Activated T-cell treated with anti-CD3 and anti-CD28 coated beads, Interleukin-2, amount 50 U/mL, for 72 hours (primary cell): ENCODE measurements at places on chromosomes 6 and 20. TPM values are rescaled to one million over a fixed set of nuclear protein-coding genes. Genes with fewer than 3 reads are reported as not detected.

DNA sequence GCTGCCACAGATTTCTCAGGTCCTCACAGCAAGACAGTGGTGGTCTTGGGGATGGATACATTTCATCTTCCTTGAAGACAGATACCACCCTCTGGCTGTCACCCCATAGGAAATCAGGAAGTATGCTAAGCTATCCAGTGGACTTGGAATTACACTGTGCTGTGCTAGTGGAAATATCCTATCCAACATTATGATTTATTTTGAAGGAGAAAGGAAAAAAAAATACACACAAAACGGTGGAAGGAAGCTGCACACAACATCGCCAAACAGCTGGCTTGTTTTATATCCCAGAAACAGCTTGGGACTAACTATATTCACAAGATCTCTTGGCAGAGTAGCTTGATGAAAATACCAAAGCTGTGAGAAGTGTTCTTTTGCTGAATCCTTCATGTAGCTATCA is 257.6 kb downstream of the LAMA2 start:
- no peaks in the 10 kb centered on the region for H3K36me3 ChIP-seq
- DNase-seq = no peak
- no peak overlapping the region for H3K4me3 ChIP-seq

GSTA4 gene
- 17.5 TPM for total RNA-seq

CCDC167 gene
- 32.2 TPM for total RNA-seq

SAPCD1 gene
- 18.0 TPM for total RNA-seq
